ENCODE measurements at places on chromosomes 11 and 22. TPM values are rescaled to one million over a fixed set of nuclear protein-coding genes. Genes with fewer than 3 reads are reported as not detected.

The CFAP68 gene
- polyA plus RNA-seq, result 43.5 TPM

The ADAMTS8 gene
- polyA plus RNA-seq, result 3.0 TPM

The FAM227A gene
- 12.4 TPM for polyA plus RNA-seq

The NTM gene
- polyA plus RNA-seq, result 37.2 TPM

The WT1 gene
- polyA plus RNA-seq, result 231 TPM

The HEPHL1 gene
- polyA plus RNA-seq, result not detected

Data from renal pelvis (tissue), 12 donors.